ENCODE measurements at places on chromosomes 1 and 21.

- DNase-seq: no peak
Observed at GRCh38 chr1:157312082-157312812, 174.1 kb upstream of the ETV3 start.

- no peak for DNase-seq
Observed at GRCh38 chr1:58395355-58395754, 151.2 kb downstream of the OMA1 start.

GRCh38 chr1:93328809-93329760, 16.6 kb upstream of the DR1 start:
- DNase-seq: peak; percentile 94

- no peak for DNase-seq
Observed at GRCh38 chr1:59266180-59266926, 30.5 kb upstream of the FGGY start.

- peak; percentile 21 for DNase-seq
Observed at GRCh38 chr1:39657923-39658485, 13.9 kb downstream of the NT5C1A start.

- DNase-seq: no peak
Observed at GRCh38 chr1:205805082-205805711, 7.8 kb downstream of the SLC41A1 start.

GRCh38 chr1:112006416-112007025, 17.1 kb upstream of the KCND3 start:
- no peak for DNase-seq

- no peak for DNase-seq
Observed at GRCh38 chr1:204134103-204134502, 17.7 kb downstream of the ETNK2 start.

DNA sequence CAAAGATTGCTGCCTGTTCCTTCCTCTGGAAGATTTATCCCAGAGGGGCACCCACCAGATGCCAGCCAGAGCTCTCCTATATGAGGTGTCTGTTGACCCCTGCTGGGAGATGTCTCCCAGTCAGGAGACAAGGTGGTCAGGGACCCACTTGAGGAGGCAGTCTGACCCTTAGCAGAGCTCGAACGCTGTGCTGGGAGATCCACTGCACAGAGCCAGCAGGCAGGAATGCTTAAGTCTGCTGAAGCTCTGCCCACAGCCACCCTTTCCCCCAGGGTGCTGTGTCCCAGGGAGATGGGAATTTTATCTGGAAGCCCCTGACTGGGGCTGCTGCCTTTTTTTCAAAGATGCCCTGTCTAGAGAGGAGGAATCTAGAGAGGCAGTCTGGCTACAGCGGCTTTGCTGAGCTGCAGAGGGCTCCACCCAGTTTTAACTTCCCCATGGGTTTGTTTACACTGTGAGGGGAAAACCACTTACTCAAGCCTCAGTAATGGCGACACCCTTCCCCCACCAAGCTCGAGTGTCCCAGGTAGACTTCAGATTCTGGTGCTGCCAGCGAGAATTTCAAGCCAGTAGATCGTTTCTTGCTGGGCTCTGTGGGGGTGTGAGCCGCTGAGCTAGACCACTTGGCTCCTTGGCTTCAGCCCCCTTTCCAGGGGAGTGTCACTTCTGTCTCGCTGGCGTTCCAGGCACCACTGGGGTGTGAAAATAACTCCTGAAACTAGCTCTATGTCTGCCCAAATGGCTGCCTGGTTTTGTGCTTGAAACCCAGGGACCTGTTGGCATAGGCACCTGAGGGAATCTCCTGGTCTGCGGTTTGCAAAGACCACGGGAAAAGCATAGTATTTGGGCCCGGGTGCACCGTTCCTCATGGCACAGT, 51.1 kb upstream of the PDC start:
- no peak for DNase-seq

DNA sequence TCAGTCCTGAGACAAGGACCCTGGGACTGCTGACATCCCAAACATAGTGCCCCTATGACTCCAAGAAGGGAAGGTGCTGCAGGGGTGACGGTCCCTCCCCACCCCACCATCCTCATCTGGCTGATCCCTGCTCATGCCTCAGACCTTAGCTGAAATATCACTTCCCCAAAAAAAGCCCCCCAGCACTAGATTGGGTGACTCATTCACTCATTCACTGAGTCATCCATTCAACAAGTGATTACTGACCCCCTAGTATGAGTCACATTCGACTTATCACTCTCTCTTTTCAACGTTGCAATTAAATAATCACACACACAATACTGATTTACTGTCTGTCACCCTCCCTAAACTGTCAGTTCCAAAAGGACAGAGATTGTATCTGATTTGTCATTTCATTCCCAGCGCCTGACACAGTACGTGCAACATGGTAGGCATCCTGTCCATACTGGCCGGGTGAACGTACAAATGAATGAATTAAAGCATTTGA, 48.6 kb downstream of the HIVEP3 start:
- no peak for DNase-seq

Data from NCI-H524 (cell line).